ENCODE measurements at places on chromosomes 2 and 18.

- peaks cover 25% of the 10 kb centered on the region for H3K4me1 ChIP-seq
- no peak for DNase-seq
- H3K27me3 ChIP-seq, result peaks cover 12% of the 10 kb centered on the region
- peaks cover 3% of the 10 kb centered on the region for H3K36me3 ChIP-seq
- no peak overlapping the region for H3K4me3 ChIP-seq
- no peak overlapping the region for H3K27ac ChIP-seq
Observed at GRCh38 chr2:12821656-12822055, 104.9 kb downstream of the TRIB2 start.

GRCh38 chr18:53305461-53305860 is 919.0 kb downstream of the MBD2 start:
- no peak for DNase-seq
- no peaks in the 10 kb centered on the region for H3K4me1 ChIP-seq
- H3K27ac ChIP-seq, result no peak overlapping the region
- H3K36me3 ChIP-seq, result no peaks in the 10 kb centered on the region
- no peak overlapping the region for H3K4me3 ChIP-seq
- no peaks in the 10 kb centered on the region for H3K27me3 ChIP-seq

- no peak overlapping the region for H3K27ac ChIP-seq
- H3K36me3 ChIP-seq, result peaks cover 16% of the 10 kb centered on the region
- H3K4me3 ChIP-seq, result no peak overlapping the region
- H3K4me1 ChIP-seq, result no peaks in the 10 kb centered on the region
Observed at GRCh38 chr2:38130876-38131275, 54.9 kb upstream of the CYP1B1 start.

GRCh38 chr2:235384624-235385023 is 109.2 kb upstream of the AGAP1 start:
- no peak overlapping the region for H3K4me3 ChIP-seq
- no peak overlapping the region for H3K27ac ChIP-seq
- H3K36me3 ChIP-seq, result no peaks in the 10 kb centered on the region
- peaks cover 2% of the 10 kb centered on the region for H3K4me1 ChIP-seq

GRCh38 chr2:105055613-105056012 is 17.7 kb downstream of the MRPS9 start:
- peaks cover 45% of the 10 kb centered on the region for H3K36me3 ChIP-seq
- no peak overlapping the region for H3K27ac ChIP-seq
- no peak overlapping the region for H3K4me3 ChIP-seq
- H3K27me3 ChIP-seq, result no peaks in the 10 kb centered on the region

- H3K36me3 ChIP-seq, result no peaks in the 10 kb centered on the region
- H3K4me1 ChIP-seq, result peaks cover 55% of the 10 kb centered on the region
- H3K4me3 ChIP-seq, result peak overlapping the region; percentile 68
Observed at GRCh38 chr18:51196118-51196810, 1.2 kb downstream of the MEX3C start.

DNA sequence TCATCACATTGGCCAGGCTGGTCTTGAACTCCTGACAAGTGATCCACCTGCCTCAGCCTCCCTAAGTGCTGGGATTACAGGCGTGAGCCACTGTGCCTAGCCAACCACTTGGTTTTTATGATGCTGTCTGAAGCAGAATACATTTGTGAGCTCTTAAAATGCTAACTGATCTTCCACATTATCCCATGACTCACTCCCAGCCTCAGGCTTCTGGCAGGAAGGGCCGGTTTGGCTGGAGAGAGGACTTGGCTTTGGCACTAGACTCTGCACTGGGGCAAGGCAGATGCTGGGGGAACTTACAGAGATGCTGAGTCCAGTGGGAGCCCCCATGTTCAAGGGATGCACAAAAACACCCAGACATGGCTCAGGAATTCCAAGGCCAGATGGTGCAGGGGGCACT is 40.5 kb upstream of the SH3BP4 start:
- H3K4me3 ChIP-seq, result no peak overlapping the region
- H3K27me3 ChIP-seq, result no peaks in the 10 kb centered on the region
- no peak for DNase-seq
- no peaks in the 10 kb centered on the region for H3K4me1 ChIP-seq
- no peak overlapping the region for H3K27ac ChIP-seq

- H3K27me3 ChIP-seq, result peaks cover 1% of the 10 kb centered on the region
- no peak overlapping the region for H3K4me3 ChIP-seq
- DNase-seq, result no peak
- peaks cover 22% of the 10 kb centered on the region for H3K36me3 ChIP-seq
- H3K27ac ChIP-seq, result no peak overlapping the region
Observed at GRCh38 chr2:209371407-209371806, 52.4 kb upstream of the MAP2 start.

- no peaks in the 10 kb centered on the region for H3K27me3 ChIP-seq
- H3K36me3 ChIP-seq, result no peaks in the 10 kb centered on the region
- no peak overlapping the region for H3K4me3 ChIP-seq
- H3K4me1 ChIP-seq, result no peaks in the 10 kb centered on the region
- H3K27ac ChIP-seq, result no peak overlapping the region
Observed at GRCh38 chr2:198273660-198274059, 469.3 kb downstream of the PLCL1 start.

GRCh38 chr2:2253172-2254016 is 77.7 kb downstream of the MYT1L start:
- H3K27ac ChIP-seq, result no peak overlapping the region
- peaks cover 2% of the 10 kb centered on the region for H3K36me3 ChIP-seq
- H3K4me1 ChIP-seq, result peaks cover 4% of the 10 kb centered on the region
- peak overlapping the region; percentile 56 for H3K4me3 ChIP-seq

DNA sequence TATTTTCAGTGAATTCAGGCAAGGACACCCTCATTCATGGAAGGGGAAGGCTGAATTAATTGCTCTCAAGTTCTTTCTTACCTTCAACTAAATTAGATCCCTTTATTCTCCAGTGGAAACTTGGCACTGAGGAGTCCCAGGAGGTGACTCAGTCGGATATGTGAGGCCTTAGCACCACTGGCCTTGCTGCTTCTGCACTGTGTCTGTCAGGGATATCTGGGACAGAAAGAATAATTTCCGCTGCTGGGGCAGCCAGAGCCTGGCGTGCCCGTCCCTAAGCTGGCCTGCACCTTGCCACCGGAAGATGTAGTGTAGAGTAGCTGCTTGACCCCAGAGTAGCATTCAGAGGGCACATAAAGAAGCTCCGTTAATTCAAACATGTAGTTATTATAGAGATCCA is 53.4 kb downstream of the LIMS1 start:
- peak overlapping the region; percentile 57 for H3K27ac ChIP-seq
- H3K27me3 ChIP-seq, result no peaks in the 10 kb centered on the region
- H3K36me3 ChIP-seq, result no peaks in the 10 kb centered on the region
- H3K4me1 ChIP-seq, result peaks cover 19% of the 10 kb centered on the region

- H3K27ac ChIP-seq, result no peak overlapping the region
- H3K36me3 ChIP-seq, result no peaks in the 10 kb centered on the region
- H3K4me3 ChIP-seq, result no peak overlapping the region
- H3K27me3 ChIP-seq, result peaks cover 3% of the 10 kb centered on the region
- no peak for DNase-seq
- no peaks in the 10 kb centered on the region for H3K4me1 ChIP-seq
Observed at GRCh38 chr2:42922790-42923579, 130.6 kb upstream of the HAAO start.

DNA sequence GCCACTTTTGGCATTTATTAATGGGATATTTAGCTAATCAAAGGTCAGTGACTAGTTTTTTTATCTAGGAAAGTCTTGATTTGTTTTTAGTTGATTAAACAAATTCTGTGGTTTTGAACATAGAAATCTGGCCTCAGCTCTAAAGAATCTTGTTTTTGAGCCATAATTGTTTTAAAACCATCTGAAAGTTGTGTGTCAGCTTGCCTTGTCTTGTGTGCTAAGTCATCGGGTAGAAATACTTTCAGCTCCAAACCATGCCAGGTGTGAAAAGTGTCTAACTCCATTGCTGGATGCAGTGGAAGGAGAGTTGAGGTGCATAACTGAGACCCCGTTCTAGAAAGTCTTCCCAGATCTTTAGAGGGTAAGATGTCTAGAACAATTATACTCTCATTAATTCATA is 22.7 kb downstream of the FARP2 start:
- peaks cover 5% of the 10 kb centered on the region for H3K4me1 ChIP-seq
- H3K36me3 ChIP-seq, result no peaks in the 10 kb centered on the region
- no peak overlapping the region for H3K27ac ChIP-seq

- H3K27ac ChIP-seq, result no peak overlapping the region
- H3K36me3 ChIP-seq, result no peaks in the 10 kb centered on the region
- H3K4me1 ChIP-seq, result peaks cover 6% of the 10 kb centered on the region
- no peak overlapping the region for H3K4me3 ChIP-seq
Observed at GRCh38 chr2:174763780-174764179, 492 bp downstream of the CHRNA1 start.

DNA sequence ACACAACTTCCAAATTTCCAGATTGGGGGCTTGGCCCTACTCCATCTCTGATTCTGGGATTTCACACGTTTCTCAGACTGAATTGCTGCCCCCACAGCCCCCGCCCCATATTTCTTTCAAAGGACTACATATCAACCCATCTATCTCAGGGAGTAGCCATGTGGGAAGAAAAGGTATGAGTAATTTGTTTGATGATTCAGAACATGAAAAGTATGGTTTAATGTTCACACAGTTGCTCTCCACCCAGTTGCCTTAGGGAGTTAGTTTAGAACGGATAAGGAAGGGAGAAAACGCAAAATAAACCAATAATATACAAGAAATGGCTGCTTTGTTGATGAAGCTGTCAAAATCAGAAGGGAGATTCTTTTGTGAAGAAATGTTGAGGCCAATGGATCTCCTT is 145.1 kb downstream of the PIEZO2 start:
- H3K27me3 ChIP-seq, result no peaks in the 10 kb centered on the region
- no peaks in the 10 kb centered on the region for H3K4me1 ChIP-seq
- DNase-seq, result no peak
- H3K4me3 ChIP-seq, result no peak overlapping the region
- H3K27ac ChIP-seq, result no peak overlapping the region

GRCh38 chr2:126253669-126254068 is 402.3 kb upstream of the GYPC start:
- H3K36me3 ChIP-seq, result no peaks in the 10 kb centered on the region
- peaks cover 10% of the 10 kb centered on the region for H3K27me3 ChIP-seq

DNA sequence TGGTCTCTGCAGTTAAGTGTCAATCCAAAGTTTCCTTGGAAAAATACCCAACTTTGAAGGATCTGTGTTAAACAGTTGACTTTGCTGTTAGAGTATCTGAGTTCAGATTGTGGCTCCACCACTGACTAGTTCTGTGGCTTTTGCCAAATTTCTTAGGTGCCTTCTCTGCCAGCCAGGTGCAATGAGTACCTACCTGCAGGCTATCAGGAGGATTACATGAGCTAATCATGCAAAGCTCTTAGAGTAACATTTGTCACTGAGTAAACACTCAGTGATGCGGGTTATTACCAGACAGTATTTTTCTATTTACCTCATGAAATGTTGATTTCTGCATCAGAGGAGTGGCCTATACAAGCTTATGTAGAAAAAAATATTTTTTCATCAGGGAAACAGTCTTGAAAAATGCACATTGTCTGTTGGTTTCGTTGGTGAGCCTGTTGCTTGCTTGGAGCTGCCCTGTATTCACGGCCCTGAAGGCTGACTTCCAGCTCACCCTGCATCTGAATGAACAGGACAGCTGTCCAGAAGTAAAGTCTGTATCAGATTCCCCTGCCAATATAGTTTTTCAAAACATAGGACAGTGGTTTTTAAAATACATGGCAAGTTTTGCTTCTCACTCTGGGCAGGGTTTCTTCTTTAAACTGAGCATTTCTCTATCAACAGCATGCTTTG is 235.1 kb downstream of the CDCA7 start:
- no peak overlapping the region for H3K4me3 ChIP-seq
- no peaks in the 10 kb centered on the region for H3K4me1 ChIP-seq
- peaks cover 3% of the 10 kb centered on the region for H3K36me3 ChIP-seq
- no peak overlapping the region for H3K27ac ChIP-seq
- DNase-seq, result no peak

- H3K27ac ChIP-seq, result no peak overlapping the region
- peaks cover 15% of the 10 kb centered on the region for H3K27me3 ChIP-seq
- H3K4me1 ChIP-seq, result no peaks in the 10 kb centered on the region
Observed at GRCh38 chr2:71930049-71930681, 217.5 kb downstream of the CYP26B1 start.

- no peaks in the 10 kb centered on the region for H3K4me1 ChIP-seq
- peaks cover 12% of the 10 kb centered on the region for H3K27me3 ChIP-seq
- H3K27ac ChIP-seq, result no peak overlapping the region
- no peak overlapping the region for H3K4me3 ChIP-seq
- DNase-seq, result no peak
- H3K36me3 ChIP-seq, result no peaks in the 10 kb centered on the region
Observed at GRCh38 chr2:224160917-224161316, 121.8 kb upstream of the SERPINE2 start.

- no peaks in the 10 kb centered on the region for H3K36me3 ChIP-seq
- DNase-seq, result peak; percentile 5
- H3K27me3 ChIP-seq, result no peaks in the 10 kb centered on the region
- H3K27ac ChIP-seq, result peak overlapping the region; percentile 42
Observed at GRCh38 chr2:156434461-156435291, 1.5 kb upstream of the GPD2 start.

DNA sequence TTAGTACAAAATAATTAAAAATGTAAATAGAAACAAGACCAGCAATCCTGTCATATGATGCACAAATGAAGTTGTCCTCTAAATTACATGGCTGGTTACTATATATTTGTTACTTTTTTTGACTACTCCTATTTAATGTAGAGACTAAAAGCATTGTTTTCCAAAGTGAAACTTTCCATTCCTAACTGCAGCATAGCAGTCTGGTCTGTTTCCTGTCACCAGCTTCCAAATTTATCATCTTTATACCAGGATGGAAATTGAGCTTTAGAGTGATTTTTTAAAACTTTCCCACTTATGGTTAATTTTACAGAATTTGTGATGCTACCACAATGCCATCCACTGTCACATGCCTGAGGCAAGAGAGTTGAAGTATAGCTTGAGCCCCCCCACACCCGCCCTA is 33.5 kb upstream of the RAB27B start:
- H3K4me1 ChIP-seq, result no peaks in the 10 kb centered on the region
- H3K27ac ChIP-seq, result no peak overlapping the region
- no peaks in the 10 kb centered on the region for H3K36me3 ChIP-seq
- no peak overlapping the region for H3K4me3 ChIP-seq
